ENCODE measurements at places on chromosomes 5 and 9.

- DNase-seq = no peak
Observed at GRCh38 chr5:130708754-130709153, 456.3 kb downstream of the HINT1 start.

DNA sequence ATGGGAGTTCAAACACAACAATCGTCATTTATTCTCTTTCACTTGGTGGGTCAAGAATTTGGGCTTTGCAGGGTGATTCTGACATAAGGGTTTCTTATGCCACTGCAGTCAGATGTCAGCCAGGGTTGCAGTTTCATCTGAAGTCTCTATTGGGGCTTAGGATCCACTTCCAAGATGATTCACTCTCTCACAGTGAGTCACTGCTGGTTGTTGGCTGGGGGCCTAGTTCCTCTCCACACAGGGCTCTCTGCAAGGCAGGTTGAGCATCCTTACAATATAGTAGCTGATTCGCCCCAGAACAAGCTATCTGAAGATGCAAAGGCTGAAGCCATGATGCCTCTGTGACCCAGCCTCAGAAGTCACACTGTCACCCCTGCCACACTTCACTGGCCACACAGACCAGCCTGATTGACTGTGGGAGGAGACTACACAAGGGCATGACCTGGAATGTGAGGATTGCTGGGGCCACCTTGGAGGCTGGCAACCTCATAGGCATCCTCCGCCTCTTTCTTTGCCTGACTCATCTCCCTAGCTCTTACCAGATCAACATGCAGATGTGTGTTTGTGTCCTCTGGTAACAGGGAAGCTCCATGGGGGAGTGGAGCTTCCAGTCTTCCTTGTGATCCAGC lies 4.5 kb upstream of the CARD19 start:
- DNase-seq = peak; percentile 59

DNA sequence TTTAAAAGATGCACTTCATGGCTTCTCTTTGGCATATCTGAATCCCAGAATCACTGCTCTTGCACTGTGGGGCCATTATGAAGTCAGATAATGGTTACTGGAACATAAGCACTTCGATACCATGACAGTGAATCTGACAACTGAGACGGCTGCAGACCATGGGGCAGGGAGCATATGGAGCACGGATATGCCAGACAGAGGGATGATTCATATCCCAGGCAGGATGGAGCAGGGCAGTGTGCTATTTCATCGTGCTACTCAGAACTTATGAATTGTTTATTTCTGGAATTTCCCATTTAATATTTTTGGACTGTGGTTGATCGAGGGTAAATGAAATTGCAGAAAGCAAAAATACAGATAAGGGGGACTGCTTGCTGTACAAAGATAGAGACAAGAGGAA lies 145.0 kb downstream of the EGFLAM start:
- no peak for DNase-seq

DNA sequence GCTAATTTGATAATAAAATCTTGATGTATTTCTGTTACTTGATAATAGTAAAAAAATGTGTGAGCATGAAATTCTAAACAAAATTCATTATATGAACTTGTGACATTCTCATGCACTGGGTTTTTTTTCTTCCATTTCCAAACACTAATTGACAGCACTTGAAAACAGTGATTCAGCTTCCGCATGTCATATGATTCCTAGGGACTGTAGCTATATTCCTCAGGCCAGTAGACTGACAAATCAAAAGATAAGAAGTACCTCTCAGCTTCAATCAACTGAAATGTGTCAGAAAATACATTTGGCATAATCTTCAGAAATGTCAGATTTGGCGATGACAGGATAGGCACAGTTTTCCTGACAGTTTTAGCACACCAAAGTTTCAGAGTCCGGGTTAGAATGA lies 52.5 kb downstream of the EFNA5 start:
- no peak for DNase-seq
